Left lung (tissue), 14 donors: ENCODE measurements at places on chromosomes 7 and 10. TPM values are rescaled to one million over a fixed set of nuclear protein-coding genes. Genes with fewer than 3 reads are reported as not detected.

- H3K36me3 ChIP-seq: no peaks in the 10 kb centered on the region
- H3K27ac ChIP-seq: no peak overlapping the region
- DNase-seq: no peak
These were observed 300.7 kb upstream of the ADARB2 start for GRCh38 chr10:2038036-2038435.

GRCh38 chr10:132516771-132517725, 20.5 kb upstream of the INPP5A start:
- peaks cover 40% of the 10 kb centered on the region for H3K4me1 ChIP-seq
- no peaks in the 10 kb centered on the region for H3K27me3 ChIP-seq
- no peak overlapping the region for H3K4me3 ChIP-seq
- DNase-seq: peak; percentile 93
- no peaks in the 10 kb centered on the region for H3K36me3 ChIP-seq

- H3K4me1 ChIP-seq: no peaks in the 10 kb centered on the region
- no peaks in the 10 kb centered on the region for H3K36me3 ChIP-seq
- H3K27ac ChIP-seq: no peak overlapping the region
These were observed 210.6 kb downstream of the KLF6 start for GRCh38 chr10:3574451-3574850.

- H3K4me1 ChIP-seq: no peaks in the 10 kb centered on the region
- no peaks in the 10 kb centered on the region for H3K27me3 ChIP-seq
- no peaks in the 10 kb centered on the region for H3K36me3 ChIP-seq
- DNase-seq: no peak
- no peak overlapping the region for H3K4me3 ChIP-seq
These were observed 82.7 kb downstream of the AKR1D1 start for GRCh38 chr7:138158739-138159528.

- no peaks in the 10 kb centered on the region for H3K36me3 ChIP-seq
- no peak overlapping the region for H3K4me3 ChIP-seq
- H3K27ac ChIP-seq: peak overlapping the region; percentile 48
- DNase-seq: no peak
- no peaks in the 10 kb centered on the region for H3K27me3 ChIP-seq
- H3K4me1 ChIP-seq: no peaks in the 10 kb centered on the region
These were observed 58.7 kb downstream of the RGS10 start for GRCh38 chr10:119483839-119484238.

DNA sequence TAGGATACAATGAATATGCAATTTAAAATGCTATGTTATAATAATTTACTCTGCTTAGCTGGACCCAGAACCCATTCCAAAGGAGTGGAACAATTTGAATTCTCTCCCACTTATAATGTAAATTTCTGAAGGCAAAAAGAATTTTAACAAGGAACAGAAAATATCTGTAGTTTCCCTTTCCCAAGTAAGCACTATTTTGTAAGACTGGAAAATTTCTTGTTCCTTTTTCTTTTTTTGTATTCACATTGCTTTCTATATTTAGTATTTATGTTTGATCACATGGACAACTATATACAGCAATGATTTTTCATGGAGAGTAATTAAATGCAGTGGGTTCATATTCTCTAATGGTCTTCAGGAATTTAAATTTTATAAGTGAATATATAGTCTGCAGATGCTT, 127.4 kb downstream of the GPR85 start:
- no peak for DNase-seq
- H3K27me3 ChIP-seq: no peaks in the 10 kb centered on the region
- no peak overlapping the region for H3K27ac ChIP-seq
- H3K4me3 ChIP-seq: no peak overlapping the region
- no peaks in the 10 kb centered on the region for H3K36me3 ChIP-seq

GRCh38 chr7:16084370-16084769, 337.0 kb downstream of the CRPPA start:
- no peaks in the 10 kb centered on the region for H3K36me3 ChIP-seq
- no peaks in the 10 kb centered on the region for H3K4me1 ChIP-seq
- DNase-seq: no peak
- no peaks in the 10 kb centered on the region for H3K27me3 ChIP-seq
- H3K4me3 ChIP-seq: no peak overlapping the region

- no peaks in the 10 kb centered on the region for H3K36me3 ChIP-seq
- no peaks in the 10 kb centered on the region for H3K4me1 ChIP-seq
- DNase-seq: no peak
- no peak overlapping the region for H3K4me3 ChIP-seq
These were observed 243.9 kb upstream of the IMMP2L start for GRCh38 chr7:111806232-111806631.

Gene GPNMB
- 236 TPM for total RNA-seq

Gene BAMBI
- total RNA-seq: 24.7 TPM

Gene C10orf62
- total RNA-seq: not detected
